ENCODE measurements at places on chromosomes 5 and 9.

DNA sequence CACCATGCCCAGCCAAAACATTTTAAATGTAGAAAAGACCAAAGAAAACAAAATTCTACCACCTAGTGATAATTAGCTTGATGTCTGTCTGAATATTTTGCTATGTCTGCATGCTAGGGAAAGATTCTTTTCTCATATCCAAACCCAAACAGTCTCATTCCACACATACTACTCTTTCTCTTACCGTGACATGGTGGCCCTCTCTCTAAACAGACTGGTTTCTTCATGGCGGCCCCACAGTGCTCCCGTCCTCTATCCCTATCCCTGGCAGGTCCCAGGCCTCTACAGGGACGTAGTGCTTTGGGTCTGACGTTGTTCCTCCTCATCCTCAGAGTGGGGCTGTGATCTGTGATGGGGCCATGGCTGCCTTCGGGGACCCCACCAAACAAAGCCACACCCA, 8.1 kb downstream of the CORO2A start:
- no peak for DNase-seq

DNA sequence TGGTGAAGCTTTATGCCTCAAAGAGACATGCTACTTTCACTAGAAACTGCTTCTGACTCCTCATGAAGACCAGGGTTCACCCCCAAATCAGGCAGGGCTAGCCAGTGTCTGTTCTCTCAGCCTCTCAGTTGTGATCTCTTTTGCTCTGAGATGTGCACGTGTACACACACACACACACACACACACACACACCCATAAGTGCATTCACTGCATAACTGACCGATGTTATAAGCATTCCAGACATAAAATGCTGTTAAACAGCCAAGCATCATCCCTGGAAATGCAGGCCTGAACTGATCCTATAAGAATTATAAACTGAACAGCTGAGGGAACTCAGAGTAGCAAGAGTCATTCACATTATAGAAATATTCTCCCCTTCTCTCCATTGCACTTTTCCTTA, 85.0 kb downstream of the FSTL4 start:
- no peak for DNase-seq

DNA sequence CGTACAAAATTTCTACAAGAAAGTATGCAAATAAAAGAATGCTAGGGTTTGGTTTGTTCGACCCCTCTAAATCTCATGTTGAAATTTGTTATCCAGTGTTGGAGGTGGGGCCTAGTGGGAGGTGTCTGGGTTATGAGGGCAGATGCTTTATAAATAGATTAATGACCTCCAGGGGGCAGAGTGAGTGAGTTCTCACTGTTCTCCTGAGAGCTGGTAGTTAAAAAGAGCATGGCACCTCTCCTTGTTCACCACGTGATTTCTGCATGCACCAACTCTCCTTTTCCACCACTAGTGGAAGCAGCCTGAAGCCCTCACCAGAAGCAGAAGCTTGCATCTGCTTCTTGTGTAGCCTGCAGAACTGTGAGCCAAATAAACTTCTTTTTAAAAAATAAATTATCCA, 50.4 kb upstream of the FAM170A start:
- DNase-seq, result peak; percentile 50

DNA sequence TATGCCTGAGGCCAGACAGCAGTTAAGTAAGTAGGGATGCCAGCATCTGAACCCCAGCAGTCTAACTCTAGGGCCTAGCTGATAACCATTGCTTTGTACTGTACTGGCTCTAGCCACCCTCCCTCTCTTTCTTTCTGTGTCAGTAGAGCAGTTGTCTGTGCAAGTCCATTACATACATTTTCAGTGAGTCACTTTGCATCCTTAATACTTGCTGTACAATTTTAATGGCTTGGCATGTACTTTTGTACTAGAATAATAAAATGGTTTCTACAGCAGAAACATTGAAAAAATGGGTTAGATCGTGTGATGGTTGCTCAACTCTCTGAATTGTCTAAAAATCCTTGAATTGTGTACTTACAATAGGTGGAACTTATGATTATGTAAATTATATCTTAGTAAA, 1.5 kb upstream of the TTC39B start:
- no peak for DNase-seq

GRCh38 chr5:147310059-147310704, 75.4 kb downstream of the STK32A start:
- DNase-seq, result no peak

DNA sequence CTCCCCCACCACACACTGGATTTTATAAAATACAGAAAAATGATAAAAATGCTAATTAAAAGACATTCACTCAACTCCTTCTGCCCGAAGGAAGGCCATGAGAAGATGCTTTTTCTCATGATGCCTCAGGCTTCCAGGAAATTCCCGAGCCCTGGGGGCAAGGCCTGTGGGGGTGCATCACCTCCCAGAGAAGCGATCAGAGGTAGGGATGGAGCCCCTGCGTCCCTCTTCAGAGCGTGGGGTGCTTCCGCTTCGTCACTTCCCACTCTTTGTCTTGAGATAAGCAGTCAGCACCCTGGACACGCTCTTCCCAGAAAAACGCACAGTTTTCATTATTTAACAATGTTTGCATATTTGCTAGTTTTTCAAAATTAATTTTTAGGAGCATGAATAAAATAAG, 33.3 kb upstream of the SH3PXD2B start:
- DNase-seq, result no peak

DNA sequence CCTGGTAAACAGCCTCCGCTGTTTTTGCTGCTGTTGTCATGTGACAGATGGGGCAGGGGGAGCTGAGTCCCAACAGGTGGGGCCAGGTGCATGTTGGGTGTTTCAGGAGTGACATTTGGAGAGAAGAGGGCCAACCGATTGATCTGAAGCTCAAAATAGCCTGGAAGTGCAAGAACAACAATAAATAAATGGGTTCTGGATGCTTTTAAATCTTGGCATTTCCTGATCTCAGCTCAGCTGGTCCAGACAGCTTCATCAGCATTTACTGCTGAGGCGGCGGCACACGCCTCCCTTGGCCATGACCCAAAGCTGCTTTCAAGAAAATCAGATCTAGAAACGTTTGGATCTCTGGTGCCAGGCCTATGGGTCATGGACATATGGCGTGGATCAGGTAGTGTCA, 70.5 kb downstream of the PPARGC1B start:
- no peak for DNase-seq

DNA sequence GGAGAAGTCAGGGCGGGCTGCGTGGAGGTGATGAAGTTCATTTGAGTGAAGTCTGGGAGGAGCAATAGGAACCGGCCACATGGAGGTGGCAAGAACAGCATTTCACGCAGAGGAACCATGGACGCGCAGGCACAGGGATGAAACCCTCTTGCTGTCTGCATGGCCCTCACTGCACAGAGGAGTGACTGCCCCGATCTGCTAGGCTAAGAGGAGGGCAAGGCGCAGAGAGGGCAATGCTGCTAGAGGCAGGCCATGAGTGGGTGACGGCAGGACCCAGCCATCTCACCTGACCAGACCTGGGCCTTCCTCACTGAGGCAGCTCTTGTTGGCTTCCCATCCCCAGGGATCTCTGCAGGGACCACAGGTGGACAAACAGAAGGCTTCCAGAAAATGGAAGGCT, 90.3 kb downstream of the BARX1 start:
- no peak for DNase-seq

GRCh38 chr5:102866237-102866600, 111.1 kb downstream of the PAM start:
- no peak for DNase-seq

- DNase-seq, result no peak
Observed at GRCh38 chr5:9619331-9620092, 10.6 kb downstream of the TAS2R1 start.

- DNase-seq, result no peak
Observed at GRCh38 chr5:82147860-82148573, 130.1 kb downstream of the RPS23 start.

DNA sequence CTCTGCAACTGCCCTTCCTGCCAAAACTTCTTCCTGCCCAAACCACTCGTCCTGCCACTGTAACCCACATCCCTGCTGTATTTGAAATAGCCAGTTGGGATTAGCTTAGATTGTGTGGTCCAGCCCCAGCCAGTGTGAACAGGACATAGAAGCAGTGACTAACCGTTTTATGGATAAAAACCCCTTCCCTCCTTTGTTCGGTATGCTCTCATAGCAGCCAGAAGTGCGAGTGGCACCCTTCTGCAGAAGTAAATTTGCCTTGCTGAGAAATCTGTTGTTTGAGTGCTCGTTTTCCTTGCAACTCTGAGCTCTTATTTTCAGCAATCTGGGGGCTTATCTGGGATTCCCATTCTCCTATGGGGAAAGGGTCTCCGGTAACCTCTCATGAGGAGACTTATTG, 470.0 kb downstream of the PRDM9 start:
- DNase-seq, result no peak

DNA sequence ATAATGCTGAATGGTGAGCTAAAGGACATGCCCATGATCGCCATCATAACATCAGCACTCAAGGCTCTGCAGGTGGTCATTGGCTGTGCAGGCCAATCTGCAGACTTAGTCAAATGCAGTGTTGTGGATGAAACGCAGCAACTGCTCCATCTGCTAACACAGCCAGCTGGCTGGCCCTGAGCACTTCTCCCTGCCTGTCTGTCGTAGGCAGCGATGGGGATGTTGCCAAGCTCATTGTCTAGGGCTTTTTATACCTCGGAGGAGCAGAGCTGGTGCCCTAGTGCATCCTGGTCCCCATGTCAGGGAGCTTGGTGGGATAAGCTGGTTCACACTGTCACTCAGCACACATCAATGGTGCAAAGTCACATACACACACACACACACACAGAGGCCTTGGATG, 189.4 kb downstream of the TENT4A start:
- no peak for DNase-seq

DNA sequence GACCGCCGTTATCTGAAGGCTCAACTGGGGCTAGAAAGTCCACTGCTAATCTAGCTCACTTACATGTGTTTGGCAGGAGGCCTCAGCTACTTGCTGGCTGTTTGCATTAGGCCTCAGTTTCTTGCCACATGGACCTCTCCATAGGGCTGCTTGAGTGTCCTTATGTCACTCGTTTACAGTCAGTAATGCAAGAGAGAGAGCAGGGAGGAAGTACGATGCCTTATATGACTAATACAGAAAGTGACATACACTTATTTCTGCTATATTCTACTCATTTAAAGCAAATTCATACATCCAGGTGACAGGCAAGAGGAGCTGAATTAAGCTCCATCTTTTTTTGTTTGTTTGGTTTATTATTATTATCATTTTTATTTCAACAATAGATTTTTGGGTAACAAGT, 179.6 kb downstream of the LURAP1L start:
- no peak for DNase-seq

GRCh38 chr5:180315762-180316212, 23.9 kb upstream of the MAPK9 start:
- DNase-seq, result peak; percentile 45

DNA sequence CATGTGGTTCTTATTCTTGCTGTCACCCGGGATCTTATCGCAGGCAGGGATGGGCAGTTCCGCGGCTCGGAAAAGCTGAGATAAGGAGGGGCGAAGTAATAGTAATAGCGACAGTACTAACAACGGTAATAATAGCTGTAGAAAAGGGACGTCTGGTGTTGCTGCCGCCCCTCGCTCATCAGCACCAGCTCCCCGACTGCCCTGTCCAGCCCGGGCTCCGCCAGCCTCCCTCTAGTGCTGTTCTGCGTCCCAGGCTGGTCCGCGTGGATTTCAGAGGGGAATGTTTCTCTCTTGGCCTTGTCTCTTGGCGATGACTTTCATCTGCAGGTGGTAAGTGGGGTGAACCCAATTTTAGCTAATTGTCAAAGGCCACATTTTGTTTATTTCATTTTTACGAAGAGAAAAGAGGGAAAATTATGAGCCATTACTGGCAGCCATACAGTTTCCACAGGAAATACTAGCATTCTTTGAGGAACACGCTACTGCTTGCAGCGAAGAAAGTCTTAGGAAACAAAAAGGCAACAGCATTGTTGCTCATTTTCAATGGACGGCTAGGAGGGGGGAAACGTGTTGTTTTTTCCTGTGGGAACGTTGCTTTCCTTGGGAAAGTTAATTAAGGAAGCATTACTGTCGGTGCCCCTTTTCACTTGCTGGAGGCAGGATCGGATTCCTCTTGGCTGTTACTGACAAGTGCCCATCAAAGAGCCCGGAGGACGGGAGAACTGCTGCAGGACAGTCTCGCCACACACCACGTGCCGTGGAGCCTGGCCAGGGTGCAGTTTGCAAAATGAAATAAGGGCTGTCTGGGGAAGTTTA, 762 bp downstream of the SNCAIP start:
- peak; percentile 7 for DNase-seq

- DNase-seq, result no peak
Observed at GRCh38 chr9:114205171-114206015, 50.1 kb downstream of the COL27A1 start.

- no peak for DNase-seq
Observed at GRCh38 chr9:110293248-110293647, 36.9 kb upstream of the TXN start.

DNA sequence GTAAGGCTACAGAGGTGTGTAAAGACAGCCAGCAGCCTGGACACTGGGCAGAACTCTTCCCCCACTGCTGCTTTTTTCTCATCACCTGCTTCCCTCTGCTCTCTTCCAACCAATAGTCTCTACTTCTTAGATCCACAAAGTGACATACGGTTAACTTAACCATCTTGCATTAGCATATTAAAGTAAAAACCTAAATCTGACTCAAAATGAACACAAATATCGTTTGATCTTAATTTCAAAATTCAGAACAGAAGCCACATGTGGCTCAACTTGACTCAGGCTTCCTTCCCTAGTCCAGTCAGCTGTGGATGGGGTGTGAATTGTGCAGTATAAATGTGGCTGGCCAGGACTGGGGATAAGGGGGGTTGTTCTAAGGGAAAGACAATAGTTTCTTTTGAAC, 114.3 kb downstream of the STARD4 start:
- DNase-seq, result no peak

GRCh38 chr5:38547257-38547656, 9.2 kb downstream of the LIFR start:
- no peak for DNase-seq

- no peak for DNase-seq
Observed at GRCh38 chr5:133698259-133698554, 85.9 kb upstream of the FSTL4 start.

- DNase-seq, result no peak
Observed at GRCh38 chr5:142316051-142316450, 8.8 kb downstream of the SPRY4 start.

GRCh38 chr9:98171176-98171925, 21.1 kb downstream of the CORO2A start:
- peak; percentile 50 for DNase-seq

Measured in SK-N-DZ (cell line).